ENCODE measurements at places on chromosomes 2 and 18.

- DNase-seq = no peak
Observed at GRCh38 chr18:62827397-62827796, 112.1 kb downstream of the PHLPP1 start.

GRCh38 chr2:84807063-84807485 lies 73.8 kb downstream of the TRABD2A start:
- no peak for DNase-seq

- no peak for DNase-seq
Observed at GRCh38 chr18:79803611-79804051, 5.9 kb downstream of the KCNG2 start.

DNA sequence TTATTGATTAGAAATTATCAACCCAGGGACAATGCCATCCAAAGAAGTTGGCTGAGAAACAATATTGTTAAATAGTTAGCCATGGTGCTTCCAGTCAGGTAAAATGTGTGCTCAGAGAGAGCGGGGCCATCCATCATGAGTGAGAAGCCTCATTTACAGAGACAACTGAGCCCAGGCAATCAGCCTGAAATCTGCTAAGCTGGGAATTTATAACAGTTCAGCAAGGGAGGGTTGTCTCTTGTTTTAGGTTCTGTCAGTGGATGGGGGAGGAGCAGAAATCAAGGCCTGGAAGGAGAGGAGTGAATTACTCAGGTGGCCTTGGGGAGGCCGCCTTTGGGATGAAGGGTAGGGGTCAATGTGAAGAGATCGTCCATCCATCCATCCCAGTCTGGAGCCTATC lies 102.5 kb upstream of the ST8SIA3 start:
- no peak for DNase-seq

DNA sequence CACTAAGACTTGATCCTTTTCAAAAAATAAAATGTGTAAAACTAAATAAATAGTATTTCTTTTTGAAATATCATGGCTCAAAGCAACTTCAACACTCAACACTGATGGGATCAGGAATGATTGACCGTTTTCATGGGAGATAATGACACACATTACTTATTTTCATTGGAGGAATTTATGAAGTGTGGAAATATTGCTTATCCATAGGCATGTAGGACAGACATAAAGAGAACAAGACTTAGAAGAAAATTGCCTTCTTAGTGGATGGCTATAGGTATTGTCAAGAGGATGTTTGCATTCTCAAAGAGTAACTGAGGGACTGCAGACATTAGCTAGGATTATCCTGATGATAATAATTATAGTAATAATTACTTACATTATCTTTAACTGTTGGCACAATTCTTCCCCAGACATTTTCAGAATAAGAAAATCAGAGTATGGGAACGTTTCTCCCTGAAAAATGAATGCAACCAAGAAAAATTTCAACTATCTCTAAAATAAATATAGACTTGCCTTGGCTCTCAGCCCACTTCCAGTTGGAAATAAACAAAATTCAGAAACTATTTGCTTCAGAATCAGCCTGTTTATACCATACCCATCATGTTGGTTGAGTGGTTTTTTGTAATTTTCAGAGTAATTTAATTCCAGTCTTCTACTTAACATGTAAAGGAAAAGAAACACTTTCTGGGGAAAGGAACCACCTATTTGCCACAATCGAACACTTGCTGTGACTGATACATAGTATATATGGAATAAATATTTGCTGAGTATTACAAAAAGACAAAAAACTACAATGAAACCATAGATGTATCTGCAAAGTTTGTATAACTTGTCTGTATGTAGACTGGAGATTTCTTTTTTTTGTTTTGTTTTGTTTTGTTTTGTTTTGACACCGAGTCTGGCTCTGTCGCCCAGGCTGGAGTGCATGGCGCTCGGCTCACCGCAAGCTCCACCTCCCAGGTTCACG lies 165.7 kb downstream of the TMX3 start:
- no peak for DNase-seq

Measured in iPS DF 19.7 (cell line).